ENCODE measurements at places on chromosomes 11 and 22.
A peak's percentile ranks its signal among the peaks of the same experiment; 100 is the strongest.

GRCh38 chr11:69836401-69836800 is 17.2 kb upstream of the FGF3 start:
- no peak for DNase-seq

GRCh38 chr11:45322111-45322705 is 36.1 kb upstream of the SYT13 start:
- DNase-seq = no peak

DNA sequence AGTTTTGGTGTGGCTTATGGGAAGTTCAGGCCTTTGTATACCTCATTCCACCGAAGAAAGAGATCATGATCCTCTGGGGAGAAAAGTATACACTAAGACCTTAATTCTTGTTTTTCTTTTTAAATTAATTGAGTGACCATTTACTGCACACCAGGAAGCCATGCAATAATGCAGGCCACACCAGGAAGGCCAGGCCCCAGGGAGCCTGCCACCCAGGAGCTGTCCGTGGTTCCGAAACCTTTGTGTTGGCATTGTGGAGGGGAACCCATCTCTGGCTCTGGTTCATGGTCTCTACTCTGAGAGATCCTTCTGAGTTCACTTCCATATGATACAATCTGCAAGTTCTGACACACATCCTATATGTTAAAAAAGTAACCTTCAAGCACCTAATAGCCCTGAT is 291.8 kb downstream of the MIAT start:
- peak; percentile 58 for DNase-seq

DNA sequence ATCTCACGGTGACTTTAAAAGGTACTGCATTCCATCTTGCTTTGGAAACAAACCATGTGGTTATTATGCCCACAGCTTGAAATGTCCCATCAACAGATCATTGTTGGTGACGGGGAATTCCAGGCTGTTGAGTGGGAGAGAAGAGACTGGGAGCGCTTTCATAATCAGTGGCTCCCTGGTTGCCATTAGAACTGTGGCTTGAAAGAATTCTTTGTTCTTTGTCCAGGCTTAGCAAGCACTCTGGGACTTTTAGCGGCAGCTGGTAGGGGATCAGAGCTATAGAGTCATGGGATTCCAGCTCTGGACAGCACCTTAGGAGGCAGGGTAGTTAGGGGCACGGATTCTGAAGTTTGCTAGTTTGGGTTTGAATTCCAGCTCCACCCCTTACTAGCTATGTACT is 22.0 kb downstream of the MMP20 start:
- no peak for DNase-seq

DNA sequence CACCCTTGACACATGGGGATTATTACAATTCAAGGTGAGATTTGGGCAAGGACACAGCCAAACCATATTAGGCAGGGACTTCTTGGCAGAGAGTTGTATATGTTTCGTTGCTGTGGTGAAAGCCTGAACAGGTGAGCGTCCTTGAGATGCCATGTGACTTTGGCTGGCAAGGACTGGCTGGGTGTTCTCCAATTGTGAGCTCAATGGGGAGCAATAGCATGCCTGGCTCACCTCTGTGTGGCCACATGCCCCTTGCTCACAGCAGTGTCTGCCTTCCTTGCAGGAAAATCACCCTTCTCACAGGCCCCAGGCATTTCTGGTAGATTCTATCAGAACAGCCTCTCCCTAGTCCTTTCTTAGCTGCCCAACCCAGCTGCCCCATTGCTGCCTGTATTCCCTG is 105.5 kb downstream of the PARVA start:
- DNase-seq = no peak

DNA sequence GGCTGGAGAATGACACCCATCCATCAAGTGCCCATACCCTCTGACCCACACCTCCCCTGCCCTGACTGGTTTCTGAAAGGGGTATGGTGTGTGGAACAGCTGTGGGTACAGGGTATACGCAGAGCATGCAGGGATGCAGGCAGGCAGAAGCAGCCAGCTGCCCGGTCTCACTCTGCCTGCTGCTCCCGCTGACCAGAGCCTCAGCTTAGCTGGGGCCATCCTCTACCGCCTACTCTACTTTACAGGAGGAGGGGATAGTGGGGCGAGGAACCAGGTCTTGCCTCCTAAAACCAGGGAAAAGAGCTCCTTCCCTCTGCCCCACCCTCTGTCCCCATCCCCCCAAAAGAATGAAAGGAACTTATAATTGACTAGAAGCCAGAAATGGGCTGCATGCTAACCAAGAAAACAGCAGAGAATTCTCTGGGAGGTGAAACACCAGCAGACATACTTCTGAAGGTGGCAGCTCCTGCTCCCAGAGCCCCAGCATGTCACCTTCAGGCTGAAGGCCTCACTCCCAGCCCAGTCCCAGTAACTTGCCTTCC is 13.0 kb upstream of the CHRM4 start:
- DNase-seq = no peak

- DNase-seq = no peak
These were observed 153.6 kb downstream of the MAML2 start for GRCh38 chr11:96189351-96189750.

GRCh38 chr11:76830639-76831327 is 29.9 kb upstream of the ACER3 start:
- DNase-seq = no peak
